Heart right ventricle (tissue), 16 donors: ENCODE measurements at places on chromosomes 13 and 19. TPM values are rescaled to one million over a fixed set of nuclear protein-coding genes. Genes with fewer than 3 reads are reported as not detected.

GRCh38 chr19:2532252-2533071 lies 56.5 kb downstream of the GADD45B start:
- no peak overlapping the region for H3K4me3 ChIP-seq
- DNase-seq = no peak
- H3K4me1 ChIP-seq = peaks cover 6% of the 10 kb centered on the region
- H3K27ac ChIP-seq = no peak overlapping the region
- H3K27me3 ChIP-seq = no peaks in the 10 kb centered on the region
- H3K36me3 ChIP-seq = no peaks in the 10 kb centered on the region

DNA sequence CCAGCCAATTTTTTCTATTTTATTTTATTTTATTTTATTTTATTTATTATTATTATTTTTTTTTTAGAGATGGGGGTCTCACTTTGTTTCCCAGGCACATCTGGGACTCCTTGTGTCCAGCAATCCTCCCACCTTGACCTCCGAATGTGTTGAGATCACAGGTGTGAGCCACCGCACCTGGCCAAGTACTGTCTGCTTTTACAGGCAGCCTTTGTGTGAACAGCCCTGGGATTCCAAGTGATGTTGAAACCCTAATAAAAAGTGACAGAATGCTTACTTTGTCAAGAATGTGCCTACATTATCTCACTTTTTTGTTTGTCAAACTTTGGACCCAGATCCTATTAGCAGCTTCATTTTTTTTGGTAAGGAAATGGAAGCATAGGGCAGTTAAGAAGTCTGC lies 220.1 kb upstream of the EDNRB start:
- no peak overlapping the region for H3K27ac ChIP-seq
- DNase-seq = no peak
- H3K36me3 ChIP-seq = no peaks in the 10 kb centered on the region
- H3K4me1 ChIP-seq = no peaks in the 10 kb centered on the region
- H3K27me3 ChIP-seq = peaks cover 1% of the 10 kb centered on the region

DNA sequence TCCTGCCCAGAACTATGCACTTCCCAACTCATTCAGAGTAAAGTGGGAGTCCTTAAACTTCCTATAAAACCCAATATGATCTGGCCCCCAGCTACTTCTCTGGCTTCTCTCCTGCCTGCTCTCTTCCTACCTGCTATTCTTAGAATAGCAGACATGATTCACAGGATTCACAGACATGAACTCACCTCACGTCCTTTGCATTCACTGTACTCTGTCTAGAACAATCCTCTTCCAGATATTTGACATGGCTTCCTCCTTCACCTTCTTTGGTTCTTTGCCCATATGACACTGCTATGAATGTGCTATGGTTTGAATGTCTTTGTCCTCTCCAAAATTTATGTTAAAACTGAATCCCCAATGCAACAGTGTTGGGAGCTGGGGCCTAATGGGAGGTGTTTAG lies 154.9 kb downstream of the UGGT2 start:
- no peak overlapping the region for H3K4me3 ChIP-seq
- H3K27ac ChIP-seq = no peak overlapping the region
- peaks cover 46% of the 10 kb centered on the region for H3K36me3 ChIP-seq
- no peak for DNase-seq

GRCh38 chr13:35500144-35500543 lies 23.7 kb upstream of the MAB21L1 start:
- no peaks in the 10 kb centered on the region for H3K36me3 ChIP-seq
- no peak for DNase-seq
- peaks cover 6% of the 10 kb centered on the region for H3K4me1 ChIP-seq
- H3K27me3 ChIP-seq = no peaks in the 10 kb centered on the region

GRCh38 chr13:86282442-86282841 lies 483.2 kb upstream of the SLITRK6 start:
- H3K27ac ChIP-seq = no peak overlapping the region
- no peaks in the 10 kb centered on the region for H3K27me3 ChIP-seq
- H3K36me3 ChIP-seq = no peaks in the 10 kb centered on the region
- no peaks in the 10 kb centered on the region for H3K4me1 ChIP-seq
- no peak for DNase-seq

DNA sequence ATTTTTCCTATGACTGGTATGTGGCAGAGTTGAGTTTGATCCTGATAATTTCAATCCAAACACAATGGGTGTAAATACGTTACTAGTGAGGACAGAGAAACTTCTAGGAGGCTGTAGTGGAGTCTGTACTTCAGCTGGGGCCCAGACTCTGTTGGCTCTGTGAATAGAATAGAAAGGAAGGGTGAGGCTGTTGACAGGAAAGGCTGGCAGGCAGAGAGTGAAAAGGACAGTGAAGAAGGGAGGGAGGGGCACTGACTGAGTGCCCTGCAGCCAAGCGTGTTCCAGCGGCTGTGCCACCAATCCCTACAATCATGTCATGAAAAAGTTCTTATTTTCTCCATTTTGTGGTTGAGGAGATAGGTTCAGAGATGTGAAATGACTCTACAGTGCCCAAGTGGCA lies 80.5 kb downstream of the MBNL2 start:
- H3K27ac ChIP-seq = peak overlapping the region; percentile 5
- H3K4me3 ChIP-seq = no peak overlapping the region
- H3K36me3 ChIP-seq = no peaks in the 10 kb centered on the region

GRCh38 chr13:81089371-81090157 lies 748.6 kb upstream of the SPRY2 start:
- no peaks in the 10 kb centered on the region for H3K36me3 ChIP-seq
- no peak for DNase-seq
- no peak overlapping the region for H3K4me3 ChIP-seq
- H3K27me3 ChIP-seq = no peaks in the 10 kb centered on the region

GRCh38 chr19:47316513-47316912 lies 6.9 kb downstream of the C5AR1 start:
- peaks cover 48% of the 10 kb centered on the region for H3K4me1 ChIP-seq
- H3K4me3 ChIP-seq = no peak overlapping the region
- no peak overlapping the region for H3K27ac ChIP-seq

- DNase-seq = no peak
- H3K36me3 ChIP-seq = no peaks in the 10 kb centered on the region
- peaks cover 21% of the 10 kb centered on the region for H3K4me1 ChIP-seq
- H3K27me3 ChIP-seq = no peaks in the 10 kb centered on the region
- no peak overlapping the region for H3K27ac ChIP-seq
- H3K4me3 ChIP-seq = no peak overlapping the region
These were observed 128.3 kb downstream of the LMO7 start for GRCh38 chr13:75764251-75764925.

DNA sequence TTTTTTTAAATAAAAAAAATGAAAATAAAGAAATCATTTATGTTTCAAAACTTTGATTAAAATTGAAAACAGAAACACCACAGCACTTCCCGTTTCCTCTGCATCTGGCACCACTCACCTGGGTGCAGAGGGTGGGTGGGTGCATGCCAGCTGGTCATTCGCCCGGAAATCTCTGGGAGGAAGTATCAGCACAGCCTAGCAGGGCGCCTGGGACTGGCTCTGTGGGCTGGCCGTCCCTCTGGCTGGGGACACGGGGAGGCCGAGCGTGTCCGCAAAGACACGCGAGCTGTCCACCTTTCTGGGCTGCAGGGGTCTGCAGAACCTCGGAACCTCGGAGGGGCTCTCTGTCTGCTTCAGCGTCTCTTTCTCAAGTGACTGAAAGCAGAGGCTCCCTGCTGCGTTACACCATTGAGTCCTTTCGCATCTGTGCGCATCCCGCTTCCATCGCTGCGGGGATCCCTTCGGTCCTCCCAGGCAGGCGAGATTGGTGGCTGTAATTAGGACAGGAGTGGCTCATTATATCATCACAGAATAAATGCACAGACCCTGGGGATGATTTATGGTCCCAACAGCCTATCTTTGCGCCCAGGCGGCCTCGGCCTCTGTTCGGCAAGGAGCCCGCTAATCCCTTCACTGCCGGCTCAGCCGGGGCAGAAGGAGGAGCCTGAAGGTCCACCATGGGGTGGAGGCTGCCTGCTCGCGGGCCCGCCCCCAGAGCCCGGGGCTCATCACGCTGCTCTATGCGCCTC lies 17.2 kb downstream of the CRTC1 start:
- peaks cover 23% of the 10 kb centered on the region for H3K4me1 ChIP-seq
- peak overlapping the region; percentile 59 for H3K27ac ChIP-seq
- no peaks in the 10 kb centered on the region for H3K27me3 ChIP-seq
- DNase-seq = peak; percentile 84

DNA sequence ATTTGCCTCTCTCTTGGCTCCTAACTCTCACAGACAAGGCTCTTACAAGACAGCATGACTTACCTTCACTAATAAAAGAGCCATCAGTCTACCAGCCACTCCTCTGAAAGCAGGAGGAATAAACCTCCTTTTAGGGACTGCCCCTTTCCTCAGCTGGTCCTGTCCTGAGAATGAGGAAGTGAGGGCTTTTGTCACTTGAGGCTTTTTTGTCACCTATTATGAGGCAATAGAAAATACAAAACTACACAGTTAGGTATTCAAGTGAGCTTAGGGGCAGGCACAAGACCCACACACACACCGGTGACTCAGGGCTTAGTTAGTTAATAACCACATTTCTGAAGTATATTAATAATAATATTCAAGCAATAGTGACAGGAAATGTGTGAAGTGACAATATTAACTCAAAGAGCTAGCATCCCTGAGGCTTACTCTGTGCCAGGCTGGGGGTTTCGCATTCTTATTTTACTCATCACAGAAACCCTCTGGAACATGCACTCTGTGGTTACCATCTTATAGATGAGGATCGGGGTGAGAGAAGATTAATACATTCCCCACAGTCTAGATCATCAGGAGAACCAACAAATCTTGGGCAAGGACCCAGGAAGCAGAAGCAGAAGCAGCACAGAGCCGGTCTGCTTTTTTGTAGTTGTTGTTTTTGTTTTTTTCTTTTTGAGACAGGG lies 379.9 kb downstream of the LIG4 start:
- no peaks in the 10 kb centered on the region for H3K4me1 ChIP-seq
- DNase-seq = no peak
- no peaks in the 10 kb centered on the region for H3K36me3 ChIP-seq
- no peak overlapping the region for H3K27ac ChIP-seq
- no peak overlapping the region for H3K4me3 ChIP-seq

Gene SMIM44
- not detected for polyA plus RNA-seq

Gene LRRC25
- polyA plus RNA-seq = 1.1 TPM

Gene SSC5D
- 0.72 TPM for polyA plus RNA-seq
